ENCODE measurements at places on chromosomes 1 and 21.

DNA sequence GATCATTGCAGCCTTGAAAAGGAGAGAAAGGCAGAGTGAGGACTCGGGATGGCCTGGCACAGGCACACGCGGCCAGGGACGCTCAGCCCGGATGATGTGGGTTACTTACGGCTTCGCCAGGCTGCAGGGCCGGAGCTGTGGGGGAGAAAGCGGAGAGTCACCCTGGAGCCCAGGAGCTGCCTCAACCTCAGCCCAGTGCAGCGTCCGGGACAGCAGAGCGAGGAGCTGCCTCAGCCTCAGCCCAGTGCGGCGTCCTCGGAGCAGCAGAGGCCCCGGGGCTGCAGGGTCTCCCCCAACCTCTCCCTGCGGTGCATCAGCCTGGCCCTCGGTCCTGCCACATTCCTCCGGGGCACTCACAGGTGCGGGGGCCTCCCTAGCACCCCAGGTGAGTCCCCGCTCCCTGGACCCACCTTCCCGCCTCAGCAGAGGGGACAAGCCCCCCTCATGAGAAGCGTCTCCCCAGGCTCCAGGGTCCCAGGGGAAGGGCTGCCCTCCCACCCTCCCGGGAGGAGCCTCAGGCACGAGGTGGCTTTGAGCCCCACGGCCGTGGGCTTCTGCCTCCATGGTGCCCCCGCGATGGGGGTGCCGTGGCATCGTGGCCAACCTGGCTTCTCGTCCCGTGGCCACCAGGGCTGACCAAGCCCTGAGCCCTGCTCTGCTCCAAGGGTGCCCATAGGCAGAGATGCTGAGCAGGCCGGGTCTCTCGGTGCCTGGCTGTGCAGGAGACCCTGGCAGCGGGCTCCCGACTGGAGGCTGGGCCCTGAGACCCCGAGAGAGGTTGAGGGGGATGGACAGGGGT lies 10.5 kb upstream of the RNF223 start:
- DNase-seq = no peak

GRCh38 chr1:166869318-166870099 lies 6.6 kb downstream of the TADA1 start:
- DNase-seq = no peak

- DNase-seq = no peak
These were observed 18.1 kb upstream of the IRF2BP2 start for GRCh38 chr1:234628089-234628488.

- DNase-seq = no peak
These were observed 54.3 kb upstream of the EPHA8 start for GRCh38 chr1:22508991-22509390.

GRCh38 chr1:209569455-209570207 lies 13.9 kb upstream of the CAMK1G start:
- DNase-seq = peak; percentile 49

DNA sequence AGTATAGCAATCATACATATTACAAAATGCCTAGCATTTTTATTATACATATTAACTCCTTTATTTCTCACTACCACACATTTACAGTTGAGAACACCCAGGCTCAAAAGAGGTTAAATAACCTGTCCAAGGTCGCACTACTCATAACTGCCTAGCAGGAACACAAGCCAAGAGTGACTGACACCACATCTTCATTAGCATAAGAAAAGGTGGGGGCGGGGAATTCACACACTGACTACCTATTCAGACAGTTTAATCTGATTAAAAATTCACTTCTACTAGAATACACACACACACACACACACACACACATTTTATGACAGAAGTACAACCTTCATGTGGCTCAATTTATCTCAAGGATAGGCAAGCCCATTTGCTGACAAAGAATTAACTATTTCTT lies 77.8 kb upstream of the CACHD1 start:
- no peak for DNase-seq

Measured in epithelial cell of proximal tubule (primary cell).